ENCODE measurements at places on chromosomes 16 and 17.

- DNase-seq: no peak
These were observed 6.0 kb upstream of the TBX21 start for GRCh38 chr17:47726796-47727703.

DNA sequence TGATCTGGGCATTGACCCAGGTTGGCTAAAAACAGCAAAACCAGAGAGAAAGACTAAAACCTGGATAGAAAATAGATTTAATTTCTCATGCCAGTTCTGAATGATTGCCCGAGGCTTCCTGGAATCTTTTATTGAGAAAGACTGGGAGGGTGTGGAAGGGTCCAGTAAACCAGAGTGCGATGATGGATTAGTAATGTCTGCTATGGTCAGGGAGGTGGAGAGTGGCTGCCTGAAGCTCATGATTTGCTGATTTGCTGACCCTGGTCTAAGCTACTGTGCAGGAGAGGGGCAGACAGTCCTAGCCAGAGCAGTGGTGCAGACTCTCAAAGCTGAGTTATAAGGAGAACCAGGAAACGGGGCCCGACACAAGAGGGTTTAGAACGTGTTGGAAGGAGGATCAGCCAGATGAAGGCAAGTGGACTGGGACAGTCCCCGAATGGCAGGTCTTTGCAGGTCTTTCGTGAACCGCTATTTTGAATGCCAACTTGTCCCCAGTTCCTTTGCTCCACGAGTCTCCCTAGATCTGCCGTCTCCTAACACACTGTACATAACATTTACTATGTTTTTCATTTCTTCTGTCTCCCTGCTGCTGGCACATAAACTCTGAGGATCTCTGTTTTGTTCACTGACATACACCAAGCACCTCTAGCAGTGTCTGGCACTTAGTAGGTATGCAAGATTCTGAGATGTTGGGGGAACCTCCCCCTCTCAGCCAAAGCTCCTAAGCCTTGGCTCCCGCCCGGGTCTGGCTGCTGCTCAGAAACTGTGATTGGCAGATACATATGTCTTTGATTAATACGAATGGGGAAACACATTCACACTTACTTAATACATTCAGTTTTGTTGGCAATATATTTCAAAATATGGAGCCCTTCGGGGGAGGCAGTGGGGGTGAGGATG, 237.3 kb upstream of the TNRC6C start:
- DNase-seq: no peak

- no peak for DNase-seq
These were observed 17.9 kb downstream of the GABARAPL2 start for GRCh38 chr16:75584108-75584507.

DNA sequence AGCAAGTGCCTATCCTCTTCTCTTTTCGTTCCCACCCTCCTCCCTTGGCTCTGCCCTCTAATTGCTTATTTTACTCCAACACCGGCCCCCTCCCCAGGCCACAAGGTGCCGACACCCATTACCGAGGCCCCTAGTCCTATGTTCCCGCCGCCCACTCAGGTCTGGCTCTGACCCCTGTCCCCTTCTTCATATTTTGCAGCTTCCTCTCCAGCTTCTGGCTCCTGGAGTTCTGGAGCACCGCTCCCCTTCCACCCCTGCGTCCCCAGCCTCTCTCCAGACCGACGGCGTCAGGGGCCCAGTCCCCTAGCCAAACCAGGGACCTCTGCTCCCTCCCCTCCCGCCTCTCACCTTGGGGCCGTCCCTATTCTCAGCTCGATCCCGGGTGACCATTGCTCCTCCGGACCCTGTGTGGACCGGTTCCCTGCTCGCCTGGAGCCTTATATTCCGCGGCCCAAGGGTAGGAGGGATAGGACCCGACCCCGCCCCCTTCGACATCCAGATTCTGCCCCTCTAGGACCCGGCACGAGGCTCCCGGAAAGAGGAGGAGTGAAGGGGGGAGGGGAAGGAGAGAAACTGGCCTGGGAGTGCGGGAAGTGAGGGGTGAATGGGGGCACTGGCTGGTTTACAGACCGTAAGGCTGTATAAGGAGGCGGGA, at the start of gene HES7:
HES7 (minus strand) TSS at position 412 of the 655 bp plus-strand sequence; CDS start at position 390, 22 bp downstream.
- peak; percentile 65 for DNase-seq

GRCh38 chr16:12133729-12134128, 157.2 kb downstream of the SNX29 start:
- no peak for DNase-seq
